ENCODE measurements at places on chromosomes 11 and 22.

DNA sequence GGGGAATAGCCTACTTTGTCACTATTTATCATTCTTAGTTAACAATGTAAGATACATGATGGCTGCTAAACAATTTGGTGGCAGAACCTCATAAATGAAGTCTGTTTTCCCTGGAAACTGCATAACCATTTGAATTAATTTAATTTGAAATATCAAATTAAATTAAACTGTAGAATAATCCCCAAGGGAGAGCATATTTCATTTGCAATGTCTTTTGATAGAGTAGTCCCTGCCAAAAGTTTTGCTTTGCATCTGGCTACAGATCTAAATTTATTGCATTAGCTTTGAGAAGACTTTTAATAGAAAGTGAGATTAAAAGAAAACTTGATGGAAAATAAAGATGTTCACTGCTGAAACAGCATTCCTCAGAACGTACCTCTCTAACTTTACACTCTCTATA is 246.6 kb downstream of the KIRREL3 start:
- no peak for DNase-seq

GRCh38 chr11:114890038-114890437 is 211.7 kb downstream of the NXPE2 start:
- no peak for DNase-seq

DNA sequence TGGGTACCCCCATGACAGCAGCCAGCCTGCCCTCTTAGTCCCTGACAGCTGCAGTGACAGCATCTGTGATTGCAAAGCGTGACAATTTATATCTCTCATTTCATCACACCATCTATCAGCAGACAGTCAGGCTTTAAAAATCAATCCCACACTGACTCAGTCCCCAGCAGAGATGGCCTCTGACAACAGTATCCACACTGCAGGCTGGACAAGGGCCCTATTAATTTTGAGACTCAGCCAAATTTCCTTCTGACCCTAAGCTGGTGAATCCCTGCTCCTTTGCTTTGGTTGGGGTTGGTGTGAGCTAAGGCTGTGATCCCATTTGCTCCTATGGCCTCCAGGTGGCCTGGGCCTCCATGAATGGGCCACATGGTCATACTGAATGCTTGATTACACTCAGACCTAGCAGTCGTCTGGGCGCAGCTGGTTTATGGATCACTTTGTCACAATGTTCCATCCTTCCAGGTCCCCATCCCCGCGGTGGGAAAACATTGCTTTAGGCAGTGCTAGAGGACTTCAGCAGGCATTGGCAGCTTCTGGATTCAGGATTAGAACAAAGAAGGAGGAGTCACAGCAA is 68.2 kb upstream of the B3GAT1 start:
- no peak for DNase-seq

- DNase-seq: no peak
Observed at GRCh38 chr22:30324014-30324730, 2.6 kb downstream of the TBC1D10A start.

DNA sequence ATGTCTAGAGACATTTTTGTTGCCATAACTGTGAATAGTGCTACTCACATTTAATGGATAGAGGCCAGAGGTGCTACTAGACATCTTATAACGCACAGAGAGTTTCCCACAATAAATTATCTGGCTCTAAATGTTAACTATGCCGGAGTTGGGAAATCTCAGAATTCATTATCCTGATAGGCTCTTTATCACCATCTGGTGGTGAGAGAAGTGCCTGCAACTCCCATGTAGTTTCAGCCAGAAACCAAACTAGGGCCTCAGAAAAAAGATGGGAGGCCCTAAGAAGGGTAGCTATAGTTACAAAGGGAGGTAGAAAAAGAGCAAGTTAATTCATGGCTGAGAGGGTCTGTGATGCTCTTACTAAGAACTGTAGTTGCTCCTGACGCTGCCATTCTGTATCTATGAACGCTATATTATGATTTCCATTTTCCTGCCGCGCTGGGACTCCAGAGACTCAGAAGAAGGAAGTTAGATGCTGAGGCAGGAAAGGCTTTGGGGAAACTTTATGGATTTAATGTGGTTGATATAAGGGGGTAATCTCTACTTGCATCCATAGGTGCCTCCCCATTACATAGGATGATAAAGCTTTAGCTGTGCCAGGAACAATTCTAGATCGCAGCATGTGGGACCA is 22.9 kb upstream of the MRPL17 start:
- DNase-seq: peak; percentile 14

- no peak for DNase-seq
Observed at GRCh38 chr11:134725716-134726639, 313.9 kb upstream of the B3GAT1 start.
